ENCODE measurements at places on chromosomes 16 and 17.
A peak's percentile ranks its signal among the peaks of the same experiment; 100 is the strongest.

- no peak for DNase-seq
Observed at GRCh38 chr16:82481455-82481854, 145.3 kb upstream of the CDH13 start.

DNA sequence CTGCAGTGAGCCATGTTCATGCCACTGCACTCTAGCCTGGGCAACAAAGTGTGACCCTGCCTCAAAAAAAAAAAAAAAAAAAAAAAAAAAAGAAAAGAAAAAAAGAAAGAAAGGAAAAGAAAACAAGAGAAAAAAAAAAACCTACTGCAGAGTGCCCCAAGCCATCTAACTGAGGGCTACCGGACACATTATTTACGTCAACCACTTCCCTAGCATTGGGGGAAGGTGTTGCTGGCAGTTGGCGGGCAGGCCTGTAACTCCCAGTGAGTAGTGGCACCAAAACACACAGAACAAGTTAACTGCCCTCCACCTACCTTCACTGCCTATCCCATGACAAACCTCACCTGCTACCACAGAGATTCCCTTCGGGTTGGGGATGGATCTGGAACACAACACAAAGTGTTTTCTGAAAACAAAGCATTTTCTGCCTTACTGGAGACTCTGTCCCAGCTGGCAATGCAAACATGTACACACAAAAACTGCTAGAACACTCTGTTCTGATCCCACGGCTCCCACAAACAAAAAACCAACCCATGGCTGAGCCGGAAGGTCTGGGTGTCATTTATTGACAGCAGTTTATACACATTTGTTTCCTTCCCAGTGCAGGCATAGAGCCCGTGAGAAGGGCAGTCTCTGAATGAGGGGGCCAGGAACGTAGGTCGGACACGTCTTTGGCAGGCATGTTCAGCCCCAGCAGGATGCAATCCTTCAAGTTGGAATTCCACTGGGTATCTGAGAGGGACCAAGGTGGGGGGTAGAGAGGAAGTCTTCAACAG is 11.0 kb downstream of the PHB1 start:
- no peak for DNase-seq

DNA sequence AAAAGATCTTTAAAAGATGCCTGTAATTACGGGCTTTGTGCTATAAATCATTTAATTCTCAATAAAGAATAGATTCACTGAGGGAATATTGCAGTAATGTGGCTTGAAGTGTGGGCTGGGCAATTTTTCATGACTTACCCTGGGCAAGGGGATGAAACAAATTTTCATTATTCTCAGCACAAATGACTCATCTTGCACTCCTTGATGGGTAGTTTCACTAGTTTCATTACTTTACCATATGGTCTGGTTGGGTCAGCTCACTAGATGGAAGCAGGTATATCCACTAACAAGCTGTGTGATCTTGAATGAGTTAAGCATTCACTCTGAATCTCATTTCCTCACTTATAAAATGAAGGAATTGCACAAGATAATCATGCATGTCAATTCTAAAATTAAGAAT is 234.3 kb downstream of the ABCC12 start:
- no peak for DNase-seq

DNA sequence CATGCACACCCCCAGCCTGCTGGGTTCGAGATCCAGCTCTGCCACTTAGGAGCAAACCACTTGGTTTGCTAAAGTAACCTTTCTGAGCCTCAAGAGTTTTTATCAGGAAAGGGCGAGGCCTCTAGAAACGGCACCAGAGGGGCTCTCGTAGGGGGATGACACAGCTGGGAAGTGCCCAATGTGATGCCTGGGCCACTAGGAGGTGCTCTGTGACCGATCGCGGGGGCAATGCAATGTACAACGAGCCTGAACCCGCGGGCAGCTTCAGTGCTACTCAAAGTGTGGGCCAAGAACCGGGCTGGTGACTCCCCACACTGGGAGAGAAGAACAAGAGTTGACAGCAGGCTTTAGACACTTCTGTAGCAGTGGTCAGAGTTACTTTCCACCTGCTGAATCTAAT is 9.4 kb downstream of the C16orf89 start:
- DNase-seq: no peak

GRCh38 chr17:12320286-12320685 is 299.6 kb downstream of the MAP2K4 start:
- no peak for DNase-seq

DNA sequence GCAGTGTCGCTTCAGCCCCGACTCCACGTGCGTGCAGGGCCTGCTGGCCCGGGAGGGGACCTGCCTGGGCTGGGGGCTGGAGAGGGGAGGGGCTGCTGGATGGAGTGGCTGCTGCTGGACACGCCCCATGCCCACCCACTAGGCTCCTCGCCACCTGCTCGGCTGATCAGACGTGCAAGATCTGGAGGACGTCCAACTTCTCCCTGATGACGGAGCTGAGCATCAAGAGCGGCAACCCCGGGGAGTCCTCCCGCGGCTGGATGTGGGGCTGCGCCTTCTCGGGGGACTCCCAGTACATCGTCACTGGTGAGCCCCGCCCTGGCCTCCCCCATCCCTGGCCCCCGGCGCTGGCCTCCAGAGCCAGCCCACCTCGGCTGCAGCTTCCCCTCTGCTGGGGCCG is 2.4 kb downstream of the BRICD5 start:
- DNase-seq: no peak

GRCh38 chr16:89118361-89119165 is 24.9 kb downstream of the ACSF3 start:
- DNase-seq: no peak

GRCh38 chr17:34374457-34374856 is 11.4 kb upstream of the CCL1 start:
- DNase-seq: no peak

- no peak for DNase-seq
Observed at GRCh38 chr17:18025241-18025944, 13.6 kb downstream of the ATPAF2 start.

- no peak for DNase-seq
Observed at GRCh38 chr17:16456742-16457316, 35.2 kb downstream of the LRRC75A start.

- DNase-seq: no peak
Observed at GRCh38 chr17:8941980-8942622, 23.4 kb downstream of the PIK3R5 start.

DNA sequence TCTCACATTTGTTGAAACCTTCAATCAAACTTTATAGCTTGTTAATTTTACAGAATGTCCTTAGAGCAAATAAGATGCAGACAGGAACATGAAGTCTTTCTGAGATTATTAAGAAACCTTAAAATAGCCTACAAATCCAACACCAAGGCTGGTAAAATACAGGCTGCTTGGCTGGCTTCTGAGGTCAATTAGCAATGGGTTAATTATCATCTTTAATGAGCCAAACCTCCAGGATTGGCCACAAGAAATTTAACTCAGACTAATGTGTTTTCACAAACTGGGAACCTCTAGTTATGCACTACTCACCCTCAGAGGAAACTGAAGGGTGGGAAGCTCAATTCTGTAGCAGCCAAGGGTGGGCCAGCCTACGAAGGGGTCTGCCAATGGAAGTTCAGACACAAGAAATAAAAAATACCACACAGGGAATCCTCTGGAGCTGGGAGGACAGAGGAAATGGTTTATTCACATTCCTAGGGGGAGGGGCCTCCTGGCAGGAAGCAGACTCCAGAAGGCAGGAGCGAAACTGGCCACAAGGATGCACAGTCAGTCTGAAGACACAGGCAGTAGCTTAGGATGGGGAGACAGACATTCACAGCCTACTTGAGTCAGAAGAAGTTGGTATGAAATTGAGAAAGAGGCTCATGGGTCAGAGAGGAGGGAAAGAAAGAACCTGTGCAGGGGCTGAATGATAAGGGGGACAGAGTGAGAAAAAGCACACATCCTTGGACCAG is 36.1 kb downstream of the HIC1 start:
- peak; percentile 91 for DNase-seq

- no peak for DNase-seq
Observed at GRCh38 chr16:79154086-79154485, 446.5 kb downstream of the MAF start.

DNA sequence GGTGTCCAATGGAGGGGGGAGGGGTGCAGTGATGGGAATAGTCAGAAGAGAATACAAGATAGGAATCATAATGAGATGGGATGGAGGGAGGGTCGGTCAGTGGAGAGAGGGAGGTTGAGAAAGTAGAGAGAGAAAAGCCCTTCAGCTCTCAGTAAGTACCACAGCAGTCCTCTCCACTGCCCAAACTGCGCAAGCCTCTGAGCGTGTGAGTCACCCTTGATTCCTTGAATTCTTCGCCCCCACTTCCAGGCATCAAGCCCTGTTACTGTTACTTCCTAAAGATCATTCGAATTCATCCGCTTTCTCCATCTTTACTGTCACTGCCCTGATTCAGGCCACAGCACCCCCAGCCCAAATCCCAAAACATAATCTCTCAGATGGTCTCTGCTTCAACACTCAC is 2.5 kb downstream of the GUCY2D start:
- no peak for DNase-seq

DNA sequence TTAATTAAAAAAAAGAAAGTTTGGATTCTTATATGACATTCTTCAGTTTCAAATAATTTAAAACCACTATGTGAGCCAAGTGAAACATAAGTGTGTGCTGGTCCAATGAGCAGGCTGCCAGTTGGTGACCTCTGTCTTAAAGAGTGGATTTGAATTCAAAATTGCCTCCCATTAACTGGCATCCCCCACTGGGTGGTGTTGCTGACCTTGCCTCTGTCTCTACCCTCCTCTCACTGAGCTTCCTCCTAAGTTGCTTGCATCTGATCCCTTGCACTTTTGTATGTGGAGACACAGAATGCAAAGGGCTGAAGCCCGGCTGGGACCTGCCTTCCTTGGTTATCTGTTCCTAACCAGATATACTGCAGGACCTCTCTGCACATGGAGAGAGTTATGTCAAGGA is 160.6 kb downstream of the CYLD start:
- DNase-seq: no peak

GRCh38 chr17:7004398-7005253 is 7.8 kb upstream of the RNASEK start:
- DNase-seq: peak; percentile 22

GRCh38 chr17:50440172-50440837 is 14.3 kb downstream of the ACSF2 start:
- DNase-seq: no peak

DNA sequence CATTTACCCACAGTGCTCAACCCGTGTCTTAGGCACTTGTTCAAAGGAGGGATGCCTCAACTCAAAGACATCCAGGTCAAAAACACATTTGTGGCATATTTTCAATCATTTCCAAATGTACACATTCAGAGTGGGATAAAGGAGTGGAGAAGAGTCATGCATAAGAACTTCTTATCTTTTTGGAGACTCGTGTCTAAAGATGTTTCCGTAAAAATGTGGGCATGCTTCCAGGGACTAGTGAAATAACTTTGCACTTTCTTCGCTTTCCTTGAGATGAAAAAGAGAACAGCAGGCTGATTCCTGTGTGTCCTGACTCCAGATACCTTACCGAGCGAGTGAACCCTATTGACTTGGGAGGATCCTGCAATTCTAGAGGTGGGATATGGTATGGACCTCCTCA is 256.6 kb upstream of the KCNJ16 start:
- no peak for DNase-seq

- peak; percentile 59 for DNase-seq
Observed at GRCh38 chr16:57277586-57277985, 6.9 kb downstream of the PLLP start.

DNA sequence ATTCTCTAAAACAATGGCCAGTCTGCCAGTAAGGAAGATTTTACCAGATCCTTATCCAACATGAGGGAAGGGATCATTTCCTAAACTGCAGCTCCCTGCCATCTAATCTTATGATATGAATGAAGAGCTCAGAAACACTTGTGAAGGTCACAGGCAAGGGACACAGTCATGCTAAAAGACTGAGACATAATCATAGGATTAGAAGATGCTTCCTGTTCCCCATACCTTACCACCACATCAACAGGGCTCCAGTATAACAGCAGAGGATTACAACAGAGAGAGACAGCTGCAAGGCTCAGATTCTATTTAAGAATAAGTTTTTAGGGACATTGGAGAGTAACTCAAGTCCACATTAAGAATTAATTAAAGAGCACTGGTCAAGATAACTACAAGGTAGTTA is 93.3 kb downstream of the BRIP1 start:
- DNase-seq: no peak

- DNase-seq: no peak
Observed at GRCh38 chr17:75983501-75984181, 4.6 kb downstream of the TEN1 start.
